ENCODE measurements at places on chromosomes 11 and 22.
A peak's percentile ranks its signal among the peaks of the same experiment; 100 is the strongest.

DNA sequence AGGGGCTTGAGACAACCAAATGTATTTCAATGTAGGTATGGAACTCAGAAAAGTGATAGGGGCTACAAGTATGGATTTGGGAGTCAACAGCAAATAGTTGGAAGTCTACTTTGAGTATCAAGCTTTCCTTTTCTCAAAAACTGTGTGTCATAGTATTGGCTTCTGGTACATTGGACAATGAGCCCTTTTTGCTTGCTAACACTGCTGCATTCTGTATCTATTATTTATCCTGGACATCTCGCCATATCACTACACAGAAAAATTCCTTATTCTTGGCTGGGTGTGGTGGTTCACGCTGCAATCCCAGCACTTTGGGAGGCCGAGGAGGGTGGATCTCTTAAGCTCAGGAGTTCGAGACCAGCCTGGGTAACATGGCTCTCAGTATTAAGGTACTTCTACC is 18.4 kb downstream of the CYP2R1 start:
- DNase-seq = no peak

DNA sequence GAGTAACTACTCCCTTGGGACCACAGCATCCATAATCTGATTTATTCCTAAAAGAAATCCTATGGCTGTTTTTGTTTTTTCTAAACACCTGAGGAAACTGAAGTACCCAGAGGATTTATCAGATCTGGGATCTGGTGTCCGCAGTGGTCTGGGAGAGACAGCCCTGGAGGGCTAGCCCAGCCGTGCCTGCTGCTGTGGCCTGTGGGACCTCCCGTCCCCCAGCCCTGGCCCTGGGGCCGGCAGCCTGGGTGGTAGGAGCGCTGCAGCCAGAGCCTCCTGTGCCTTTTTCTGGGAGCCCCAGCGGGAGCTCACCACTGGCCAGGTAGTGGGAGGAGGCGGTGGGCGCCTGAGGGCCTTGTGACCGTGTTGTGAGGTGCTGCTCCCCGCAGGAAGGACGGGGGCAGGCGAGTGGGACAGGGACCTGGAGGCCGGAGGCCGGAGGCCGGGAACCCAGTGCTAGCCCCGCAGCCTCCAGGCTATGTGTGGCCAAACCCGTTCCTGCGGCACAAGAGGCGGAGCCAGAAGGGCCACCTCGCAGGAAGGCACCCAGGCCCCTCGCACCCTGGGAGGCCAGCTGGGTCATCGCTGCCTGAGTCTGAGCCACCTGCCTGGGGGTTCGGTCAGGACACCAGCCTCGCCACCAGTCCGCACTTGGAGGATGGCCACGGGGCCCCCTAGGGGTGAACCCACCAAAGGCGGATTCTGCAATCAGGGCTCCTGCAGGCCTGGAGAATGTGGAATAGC is 18.2 kb upstream of the C11orf96 start:
- DNase-seq = no peak

GRCh38 chr11:1834779-1835670 is at the start of gene SYT8:
TSS of gene SYT8 (plus strand) at chr11:1834990. CDS start at chr11:1835106, 116 bp downstream.
- DNase-seq = no peak

GRCh38 chr11:25988178-25988577 is 343.8 kb upstream of the ANO3 start:
- no peak for DNase-seq

GRCh38 chr22:49502126-49502826 is 325.4 kb downstream of the BRD1 start:
- DNase-seq = no peak

DNA sequence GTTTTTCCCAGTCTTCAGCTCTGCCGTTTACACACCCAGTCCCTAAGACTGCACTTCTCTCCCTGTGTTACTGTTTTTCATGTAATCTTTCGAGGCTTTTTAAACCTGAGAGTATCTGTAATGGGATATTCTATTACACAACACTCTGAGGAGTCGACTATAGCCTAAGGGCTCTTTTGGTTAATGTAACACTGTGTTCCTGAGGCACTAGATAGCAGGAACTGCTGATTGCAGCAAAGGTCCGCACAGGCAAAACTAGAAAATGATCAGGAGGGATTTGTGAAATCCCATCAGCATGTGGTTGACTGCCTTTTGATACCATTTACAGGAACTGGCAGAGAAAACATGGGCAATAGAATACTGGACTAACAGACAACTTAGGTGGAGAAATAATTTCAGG is 512.3 kb upstream of the RAG2 start:
- DNase-seq = no peak

DNA sequence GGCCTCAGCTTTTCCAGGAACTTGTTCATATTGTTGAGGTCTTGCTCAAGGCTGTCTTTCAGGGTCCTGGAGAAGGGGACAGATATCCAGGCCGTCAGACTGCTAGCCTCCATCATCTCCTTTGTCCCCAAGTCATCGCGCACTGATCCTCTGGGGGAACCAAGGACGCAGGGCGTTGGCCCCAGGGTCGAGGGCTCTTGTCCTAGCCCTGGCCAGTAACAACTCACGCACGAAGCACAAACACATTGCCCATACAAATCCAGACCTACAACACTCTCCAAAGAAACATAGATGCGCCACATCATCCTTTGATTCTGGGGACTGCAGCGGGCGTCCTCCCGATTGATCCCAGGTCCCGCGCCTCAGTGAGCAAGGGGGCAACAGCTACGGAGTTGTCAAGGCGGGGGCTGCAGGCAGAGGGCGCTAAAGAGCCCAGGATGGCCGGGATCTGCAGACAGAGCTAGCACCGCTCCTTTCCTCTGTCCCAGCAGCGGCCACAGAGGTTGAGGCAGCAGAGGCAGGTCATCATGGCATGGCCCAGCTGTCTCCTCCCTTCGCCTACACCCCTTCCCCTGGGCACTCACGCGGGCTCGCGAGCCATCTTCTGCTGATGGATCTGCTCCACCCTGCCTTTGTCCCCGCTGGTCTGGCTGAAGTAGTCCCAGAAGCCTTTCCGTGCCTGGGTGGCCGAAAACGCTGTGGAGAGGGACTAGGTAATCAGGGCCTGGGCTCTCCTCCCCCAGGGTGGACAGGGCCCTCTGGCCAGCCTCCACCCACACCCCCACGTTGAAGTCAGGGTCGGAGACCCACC is 472 bp downstream of the APOA5 start:
- peak; percentile 51 for DNase-seq

DNA sequence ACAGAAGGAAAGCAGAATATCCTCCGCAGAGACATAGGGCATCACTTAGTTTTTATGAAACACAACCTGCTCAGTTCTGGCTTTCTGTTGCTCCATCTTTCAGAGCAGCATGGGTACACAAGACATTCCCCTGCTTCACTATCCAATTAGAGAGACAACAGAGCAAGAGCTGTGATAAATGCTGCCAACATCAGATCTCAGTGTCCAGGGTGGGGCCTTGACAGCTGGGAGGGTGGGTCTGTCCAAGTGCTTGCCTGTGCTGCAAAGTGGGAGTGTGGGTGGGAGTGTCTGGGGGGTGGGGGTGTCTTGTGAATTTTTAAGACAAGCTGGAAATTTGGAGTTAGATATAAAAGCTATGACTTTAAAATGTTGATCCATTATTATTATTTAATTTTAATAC is 369.6 kb downstream of the TENM4 start:
- DNase-seq = no peak

GRCh38 chr11:61745781-61746441 is 6.5 kb upstream of the MYRF start:
- no peak for DNase-seq

DNA sequence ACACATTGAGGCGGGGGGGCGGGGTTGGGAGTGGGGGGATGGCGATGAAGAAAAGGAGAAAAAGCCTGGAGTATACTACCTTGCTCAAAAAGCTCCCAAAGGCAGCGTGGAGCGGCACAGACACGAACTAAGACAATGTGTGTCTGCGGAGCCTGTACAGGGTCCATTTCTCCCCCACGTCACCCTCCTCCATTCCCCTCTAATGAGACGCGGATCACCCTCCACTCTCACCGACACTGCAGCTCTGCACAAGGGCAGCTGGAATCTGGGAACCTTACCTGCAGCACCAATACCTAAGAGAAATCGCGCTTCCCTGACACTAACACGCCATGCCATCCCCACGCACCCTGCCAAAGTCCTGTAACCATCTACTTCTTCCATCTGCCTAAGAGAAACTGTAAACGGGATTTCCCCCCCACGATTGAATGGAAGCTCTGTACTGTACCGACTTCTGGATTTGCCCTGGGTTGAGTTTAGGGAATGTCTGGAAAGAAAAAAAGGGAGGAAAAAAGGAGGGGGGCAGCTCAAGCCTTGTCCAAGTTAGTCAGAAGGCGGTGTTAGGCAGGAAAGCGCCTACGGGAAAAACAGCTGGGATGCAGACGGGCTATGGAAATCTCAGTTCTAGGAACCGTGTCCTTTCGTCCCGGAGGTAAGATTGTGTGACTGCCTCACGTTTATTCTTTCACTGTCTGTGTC is 125.7 kb upstream of the C11orf58 start:
- no peak for DNase-seq

GRCh38 chr22:22785316-22786065 is 102.1 kb upstream of the IGLL5 start:
- DNase-seq = no peak

- DNase-seq = no peak
These were observed 11.5 kb downstream of the PKNOX2 start for GRCh38 chr11:125175896-125176575.

DNA sequence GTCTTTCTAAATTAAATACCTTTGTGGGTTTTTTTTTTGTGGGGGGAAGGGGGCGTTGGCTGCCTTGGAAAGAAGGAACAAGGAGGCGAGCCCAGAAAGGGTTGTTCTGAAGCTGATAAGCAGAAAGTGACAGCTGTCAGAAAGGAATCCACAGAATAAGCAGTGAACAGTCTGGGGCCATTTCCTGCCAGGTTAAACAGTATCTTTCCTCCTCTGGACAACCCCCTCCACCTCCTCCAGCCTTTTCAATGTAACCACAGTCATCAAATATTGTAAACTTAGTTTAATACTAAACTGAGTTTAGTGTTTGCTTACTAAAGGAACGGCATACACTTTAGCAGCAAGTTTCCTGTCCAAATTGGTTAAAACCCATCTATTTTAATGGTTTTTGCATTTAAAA is 271.2 kb upstream of the SYN3 start:
- no peak for DNase-seq
